ENCODE measurements at places on chromosomes 2 and 18.
A peak's percentile ranks its signal among the peaks of the same experiment; 100 is the strongest.

DNA sequence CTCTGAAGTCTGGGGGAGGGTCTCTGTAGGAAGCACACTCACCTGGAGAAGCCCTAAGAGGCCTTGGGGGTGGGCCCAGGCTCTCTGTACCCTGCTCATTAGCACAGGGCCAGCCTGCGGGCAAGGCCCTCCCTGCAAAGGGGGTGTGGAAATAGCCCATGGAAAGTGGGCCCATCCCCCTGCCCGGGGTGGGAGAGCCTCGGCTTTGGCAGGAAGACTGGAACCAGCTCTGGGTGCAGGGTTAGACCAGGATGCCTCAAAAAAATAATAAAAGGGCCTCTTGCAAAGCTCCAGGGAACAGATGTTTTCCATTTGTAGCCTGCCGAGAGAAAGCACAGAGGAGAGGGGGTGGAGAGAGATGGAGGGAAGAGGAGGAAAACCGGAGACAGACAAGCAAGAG is 98.7 kb downstream of the STPG4 start:
- DNase-seq: peak; percentile 95

- peak; percentile 44 for DNase-seq
Measured at GRCh38 chr18:58893388-58894099, 28.9 kb downstream of the ZNF532 start.

GRCh38 chr18:72086421-72086820 is 457.7 kb downstream of the CBLN2 start:
- DNase-seq: peak; percentile 19

DNA sequence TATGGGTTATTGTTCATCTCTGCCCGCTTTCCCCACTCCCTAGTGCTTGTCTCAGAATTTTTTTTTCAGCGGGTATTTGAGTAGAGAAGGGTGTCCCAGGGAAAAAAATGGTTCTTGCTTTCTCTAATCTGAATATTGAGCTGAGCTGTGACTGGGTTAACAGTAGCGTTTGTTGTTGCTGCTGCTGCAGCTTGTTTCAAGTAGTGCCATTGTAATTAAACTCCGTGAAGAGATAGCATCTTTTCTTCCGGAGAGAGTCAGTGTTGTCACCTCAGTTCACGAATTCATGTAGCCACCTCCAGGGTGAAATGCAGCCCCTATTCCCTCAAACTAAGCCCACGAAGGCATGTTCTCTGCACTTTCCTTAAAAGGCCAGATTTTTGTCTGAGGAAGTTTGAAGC is 1.5 kb upstream of the AAK1 start:
- peak; percentile 58 for DNase-seq

DNA sequence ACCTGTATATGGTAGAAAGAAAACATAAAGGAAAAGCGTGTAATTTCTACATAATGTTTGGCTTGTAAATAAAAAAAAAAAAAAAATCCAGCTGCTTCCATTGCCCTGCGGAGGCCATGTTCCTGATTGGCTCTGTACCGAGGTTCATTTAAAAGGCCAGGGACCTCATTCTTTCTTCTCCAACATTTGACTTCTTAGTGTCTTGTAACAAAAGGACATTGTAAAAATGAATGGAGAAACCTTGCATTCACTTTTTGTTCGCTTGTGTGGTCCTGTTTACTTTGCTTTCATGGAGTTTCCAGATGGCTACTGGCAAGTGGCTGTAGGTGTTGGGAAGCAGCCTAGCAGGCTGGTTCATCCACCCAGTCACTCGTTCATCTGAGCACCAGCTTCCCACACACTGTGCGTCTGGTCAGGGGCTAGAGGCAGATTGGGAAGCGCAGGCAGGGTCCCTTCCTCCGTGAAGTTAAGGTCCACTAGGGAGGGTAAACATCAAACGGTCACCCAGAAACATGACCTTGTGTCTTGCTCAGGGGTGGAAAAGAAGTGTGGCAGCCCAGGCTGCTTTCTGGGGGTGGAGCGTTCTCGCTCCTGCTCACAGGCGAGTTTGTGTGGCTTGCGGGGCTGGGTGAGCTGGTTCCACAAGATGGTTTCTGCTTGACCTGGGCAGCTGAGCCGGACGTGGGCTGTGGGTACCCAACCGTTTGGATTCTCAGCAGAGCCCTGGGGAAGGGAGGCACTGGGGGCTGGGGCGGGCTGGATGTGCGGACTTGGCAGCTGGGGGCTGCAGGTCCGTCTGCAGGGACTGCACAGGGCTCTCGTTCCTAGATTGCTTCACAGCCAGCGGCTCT is 260.7 kb downstream of the AGAP1 start:
- no peak for DNase-seq

Data from fibroblast of skin of right quadriceps (primary cell).